ENCODE measurements at places on chromosomes 6 and 20.
A peak's percentile ranks its signal among the peaks of the same experiment; 100 is the strongest.

- no peak for DNase-seq
Observed at GRCh38 chr6:37092923-37093727, 76.8 kb upstream of the PIM1 start.

- no peak for DNase-seq
Observed at GRCh38 chr6:129635396-129636130, 74.4 kb downstream of the ARHGAP18 start.

- DNase-seq: no peak
Observed at GRCh38 chr20:41098703-41099250, 38.6 kb upstream of the PLCG1 start.

DNA sequence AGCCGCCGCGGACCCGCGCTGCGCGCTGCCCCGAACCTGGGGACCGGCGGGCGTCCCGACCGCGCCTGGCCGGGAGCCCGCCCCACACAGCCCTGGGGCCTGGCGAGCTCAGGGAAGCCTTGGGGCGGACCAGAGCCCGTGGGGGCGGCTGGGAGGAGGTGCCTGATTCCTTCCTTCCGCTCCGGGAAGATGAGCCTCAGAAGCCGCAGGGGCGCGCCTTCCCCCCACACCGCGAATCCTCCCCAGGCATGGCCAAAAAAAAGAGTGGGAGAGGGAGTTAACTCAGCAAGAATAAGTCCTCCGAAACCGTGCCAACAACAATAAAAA is at the start of gene CBLN4:
CBLN4 (minus strand) TSS at position 131 of the 327 bp plus-strand sequence. CDS start 1,348 bp downstream, outside the sequence.
- DNase-seq: peak; percentile 12

GRCh38 chr6:161137839-161138542 is 135.9 kb downstream of the AGPAT4 start:
- DNase-seq: no peak

- DNase-seq: no peak
Observed at GRCh38 chr6:86969573-86969972, 32.2 kb downstream of the HTR1E start.

- no peak for DNase-seq
Observed at GRCh38 chr6:41934278-41935192, 7.1 kb downstream of the CCND3 start.

DNA sequence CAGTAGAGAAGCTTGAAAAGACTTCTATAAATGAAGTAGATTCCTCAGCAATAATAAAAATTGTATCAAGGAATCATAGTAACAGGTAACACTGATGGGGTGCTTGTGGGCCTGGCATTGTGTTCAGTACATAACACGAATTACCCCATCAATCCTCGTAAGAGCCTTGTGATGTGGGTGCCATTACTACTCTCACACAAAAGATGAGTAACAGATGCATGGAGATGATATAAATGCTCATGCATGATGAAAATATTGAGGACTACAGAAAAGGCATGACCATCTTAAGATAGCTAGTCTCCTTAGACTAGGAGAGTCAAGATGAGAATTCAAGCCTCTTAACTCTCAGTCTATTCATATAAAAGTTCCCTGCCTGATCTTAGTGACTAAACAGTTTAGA is 158.1 kb downstream of the KIF6 start:
- DNase-seq: no peak

GRCh38 chr6:110098511-110099116 is 80.9 kb downstream of the WASF1 start:
- DNase-seq: no peak

DNA sequence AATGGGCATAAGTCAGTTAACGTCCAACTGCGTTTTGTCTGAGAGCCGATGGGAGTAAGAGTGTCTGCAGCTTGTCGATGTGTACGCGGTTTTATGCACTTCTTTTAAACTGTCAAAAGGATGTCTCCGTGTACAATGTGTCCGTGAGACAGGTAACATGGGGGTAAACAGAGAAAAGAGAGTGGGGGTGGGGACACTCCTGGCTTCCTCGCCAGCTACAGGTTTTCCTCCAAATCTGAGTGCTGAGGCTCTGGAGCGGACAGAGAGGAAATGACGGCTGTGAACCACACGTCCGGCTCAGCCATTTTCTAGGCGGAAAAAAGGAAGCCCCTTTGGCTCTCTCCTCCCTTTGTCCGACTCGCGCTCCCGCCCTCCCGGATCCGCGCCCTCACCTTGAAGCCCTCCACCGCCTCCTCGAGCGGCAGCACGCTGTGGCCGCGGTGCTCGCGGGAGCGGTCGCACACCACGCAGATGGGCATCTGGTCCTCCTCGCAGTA is 916 bp downstream of the TRIM27 start:
- DNase-seq: no peak

GRCh38 chr6:19410481-19410880 is 426.7 kb upstream of the ID4 start:
- DNase-seq: no peak

DNA sequence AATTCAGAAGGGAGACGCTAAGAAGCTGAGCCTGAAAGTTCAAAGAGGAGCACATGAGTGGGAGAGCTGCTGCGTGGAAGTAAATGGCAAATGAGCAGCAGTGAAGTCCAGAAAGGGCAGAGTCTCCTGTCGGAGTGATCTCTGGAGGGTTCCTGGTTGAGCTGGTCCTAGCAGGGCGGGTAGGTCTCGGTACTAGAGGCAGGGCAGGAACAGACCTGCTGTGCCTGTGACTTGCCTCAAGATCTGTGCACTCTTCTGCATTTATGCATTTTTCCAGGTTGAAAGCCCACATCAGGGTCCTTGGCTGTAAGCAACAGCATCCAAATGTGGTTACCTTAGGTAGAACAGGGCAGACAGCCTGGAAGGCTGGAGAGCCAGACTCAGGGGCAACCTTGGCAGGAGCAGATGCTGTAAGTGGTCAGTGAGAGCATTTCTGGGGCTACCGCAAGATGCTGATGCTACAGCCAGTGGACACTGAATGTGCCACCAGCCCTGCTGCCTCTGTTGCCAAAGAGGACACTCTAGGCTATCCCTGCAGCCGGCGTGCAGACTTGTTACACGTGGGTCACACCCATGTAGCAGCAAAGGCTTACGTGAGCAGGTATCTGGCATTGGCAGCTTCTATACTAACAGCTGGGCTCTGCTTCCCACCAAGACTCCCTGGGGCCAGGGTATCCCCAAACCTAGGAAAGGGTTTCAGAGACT is 8.4 kb downstream of the DUSP22 start:
- no peak for DNase-seq

GRCh38 chr6:4388675-4389074 is 253.3 kb upstream of the ECI2 start:
- DNase-seq: no peak

DNA sequence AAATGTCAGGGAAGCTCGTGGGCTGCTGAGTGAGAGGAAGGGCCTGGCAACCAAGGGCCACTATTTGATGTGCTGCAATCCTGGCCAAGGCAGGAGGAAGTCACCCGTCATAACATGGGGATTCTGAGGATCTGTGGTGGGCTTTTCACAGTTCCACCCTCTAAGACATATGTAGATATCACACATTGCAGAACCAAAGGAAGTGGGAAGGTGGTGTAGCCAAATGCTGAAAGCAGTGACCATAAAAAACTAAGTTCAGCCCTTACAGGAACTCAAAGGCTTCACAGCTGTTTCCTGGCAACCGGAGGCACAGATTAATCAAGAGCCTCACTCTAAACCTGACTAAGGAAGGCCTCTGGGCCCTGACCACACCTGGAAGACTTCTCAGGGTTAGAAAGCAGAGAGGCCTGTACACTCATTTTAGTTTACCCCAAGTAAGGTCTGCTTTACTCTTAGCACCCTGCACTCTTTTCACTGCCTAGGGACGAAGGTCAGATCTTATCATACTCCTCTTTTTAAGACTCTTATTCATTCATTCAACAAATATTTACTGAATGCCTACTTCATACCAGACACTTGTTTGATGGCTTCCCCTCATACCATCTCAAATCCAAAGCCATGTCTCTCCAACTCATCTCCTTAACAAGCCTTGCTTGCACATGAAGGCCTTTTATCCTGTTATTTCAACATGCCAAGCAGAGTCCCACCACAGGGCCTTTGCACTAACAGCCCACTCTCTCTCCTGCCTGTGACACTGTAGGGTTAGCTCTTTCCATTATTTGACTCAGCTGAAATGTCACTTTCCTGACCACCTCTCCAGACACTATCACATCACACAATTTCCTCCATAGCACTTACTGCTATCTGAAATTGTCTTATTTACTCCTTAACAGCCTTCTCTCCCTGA is 2.6 kb downstream of the UBE2V1 start:
- no peak for DNase-seq

- DNase-seq: peak; percentile 64
Observed at GRCh38 chr6:158816803-158817727, 2.1 kb downstream of the EZR start.

GRCh38 chr6:128376952-128377503 is 143.4 kb downstream of the PTPRK start:
- DNase-seq: no peak

DNA sequence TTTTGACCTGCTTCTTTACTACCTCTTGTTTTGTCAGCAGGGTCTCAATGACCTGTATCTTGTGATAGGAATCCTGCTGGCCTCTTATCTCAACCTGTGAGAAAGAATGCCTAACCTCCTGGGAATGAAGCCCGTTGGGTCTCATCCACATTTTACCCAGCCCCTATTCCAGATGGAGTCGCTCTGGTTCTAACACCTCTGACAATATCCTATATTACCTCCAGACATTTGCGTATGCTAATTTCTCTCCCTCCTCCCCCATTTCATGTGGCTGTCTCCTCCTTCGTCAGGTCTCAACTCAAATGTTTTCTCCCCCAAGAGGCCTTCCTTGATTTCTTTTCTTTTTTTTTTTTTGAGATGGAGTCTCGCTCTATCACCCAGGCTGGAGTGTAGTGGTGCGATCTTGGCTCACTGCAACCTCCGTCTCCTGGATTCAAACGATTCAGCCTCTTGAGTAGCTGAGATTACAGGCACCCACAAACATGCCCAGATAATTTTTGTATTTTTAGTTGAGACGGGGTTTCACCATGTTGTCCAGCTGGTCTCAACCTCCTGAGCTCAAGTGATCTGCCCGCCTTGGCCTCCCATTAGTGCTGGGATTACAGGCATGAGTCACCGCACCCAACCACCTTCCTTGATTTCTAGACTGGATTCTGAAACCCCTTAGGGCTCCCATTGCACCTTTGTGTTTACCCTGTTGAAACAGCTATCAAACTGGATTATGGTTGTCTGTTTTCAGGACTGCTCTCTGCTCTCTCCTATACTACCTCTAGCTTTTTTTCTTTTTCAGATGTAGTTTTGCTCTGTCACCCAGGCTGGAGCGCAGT is 49.5 kb upstream of the B4GALT5 start:
- DNase-seq: no peak

GRCh38 chr6:159194421-159194820 is 25.2 kb downstream of the FNDC1 start:
- DNase-seq: no peak

DNA sequence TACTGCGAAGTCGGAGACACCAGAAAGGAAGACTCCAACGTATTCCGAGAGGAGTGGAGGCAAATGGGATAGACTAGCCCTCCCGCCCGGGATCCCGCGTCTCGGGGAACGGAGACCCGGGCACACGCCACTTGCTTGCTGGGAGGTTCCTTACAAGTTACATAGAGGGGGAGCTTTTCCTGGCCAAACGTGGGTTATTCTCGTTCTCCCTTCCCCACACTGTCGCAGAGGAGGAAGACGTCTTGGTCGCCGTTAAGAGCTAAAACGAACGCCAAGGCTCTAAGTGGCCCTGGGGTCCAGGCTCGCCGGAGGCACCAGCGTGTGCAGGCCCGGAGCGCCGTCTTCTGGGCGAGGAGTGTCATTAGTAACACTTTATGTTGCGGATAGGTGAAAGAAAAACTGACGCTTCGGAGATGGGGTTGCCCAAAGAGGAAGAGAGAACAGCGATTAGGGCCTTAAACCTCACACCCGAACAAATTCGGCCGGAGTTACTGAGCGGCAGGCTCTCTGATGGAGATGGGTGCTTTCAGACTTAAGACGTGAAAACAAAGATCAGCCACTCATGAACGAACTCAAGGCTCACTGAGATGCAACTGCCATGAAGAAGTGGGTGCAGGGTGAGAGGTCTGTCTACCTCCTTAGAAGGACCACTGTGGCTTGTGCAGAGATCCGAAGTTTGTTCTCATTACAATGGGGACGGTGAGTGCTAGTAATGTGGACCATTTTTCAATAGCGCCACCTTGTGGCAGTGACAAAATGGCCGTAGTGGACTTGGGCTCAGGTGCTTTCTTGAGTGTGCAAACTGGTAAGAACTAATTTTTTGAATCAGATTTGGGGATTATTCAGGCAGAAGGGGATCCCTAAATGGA is 11.7 kb upstream of the ZNF311 start:
- peak; percentile 75 for DNase-seq

DNA sequence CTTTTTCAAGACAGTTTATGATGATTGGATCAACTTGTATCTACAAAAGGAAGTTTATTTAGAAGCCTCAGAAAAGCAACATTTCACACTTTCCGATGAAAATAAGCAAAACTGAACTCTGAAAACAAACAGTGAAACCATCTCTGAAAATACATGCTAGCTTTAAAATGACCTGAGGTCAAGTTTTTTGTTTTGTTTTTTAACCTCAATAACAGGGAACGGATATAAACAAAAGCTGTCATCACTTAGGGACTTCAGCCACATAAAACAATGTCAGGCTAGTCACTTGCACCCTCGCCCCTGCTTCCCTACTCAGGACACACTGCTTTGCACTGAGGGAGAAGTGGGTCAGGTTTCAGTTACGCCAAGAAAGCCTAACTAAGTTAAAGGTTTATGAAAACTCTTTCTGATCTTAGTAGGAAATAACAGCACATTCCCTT is 11.6 kb downstream of the BACH2 start:
- DNase-seq: no peak

GRCh38 chr6:110399219-110400071 is 15.9 kb downstream of the DDO start:
- no peak for DNase-seq

GRCh38 chr6:117485433-117485832 is 3.0 kb downstream of the DCBLD1 start:
- DNase-seq: no peak

- no peak for DNase-seq
Observed at GRCh38 chr20:774016-774659, 5.8 kb upstream of the SLC52A3 start.

GRCh38 chr20:13494019-13494418 is 144.7 kb downstream of the TASP1 start:
- no peak for DNase-seq

GRCh38 chr6:148004651-148005050 is 338.0 kb upstream of the SASH1 start:
- DNase-seq: no peak

GRCh38 chr6:154520280-154520679 is 9.8 kb upstream of the CNKSR3 start:
- DNase-seq: no peak

DNA sequence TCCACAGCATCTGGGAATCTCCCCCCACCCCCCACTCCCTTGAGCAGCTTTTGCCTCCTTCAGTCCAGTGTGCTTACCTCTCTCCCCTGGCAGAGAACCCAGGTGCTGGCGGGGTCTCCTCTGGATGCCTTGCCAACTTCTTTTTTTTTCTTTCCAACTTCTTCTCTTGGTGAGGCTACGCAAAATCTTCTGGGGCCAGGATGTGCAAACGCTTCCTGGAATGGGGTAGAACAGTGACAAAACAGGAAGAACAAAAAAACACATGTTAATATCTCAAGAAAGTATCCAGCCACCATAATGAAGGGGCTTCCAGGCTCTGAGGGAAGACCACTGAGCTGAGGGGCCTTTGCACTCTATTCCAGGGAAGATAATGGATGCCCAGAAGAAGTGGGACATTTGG is 53.9 kb upstream of the DDR1 start:
- DNase-seq: no peak

All from BE2C (cell line).